Activated CD8-positive, alpha-beta T cell treated with anti-CD3 and anti-CD28 coated beads for 36 hours (primary cell): ENCODE measurements at places on chromosomes 2 and 18. TPM values are rescaled to one million over a fixed set of nuclear protein-coding genes. Genes with fewer than 3 reads are reported as not detected.

GRCh38 chr18:65227970-65228369, 522.8 kb upstream of the CDH7 start:
- no peak for DNase-seq

SPRED2 gene
- total RNA-seq, result 6.7 TPM

CD226 gene
- total RNA-seq, result 41.7 TPM

DNA sequence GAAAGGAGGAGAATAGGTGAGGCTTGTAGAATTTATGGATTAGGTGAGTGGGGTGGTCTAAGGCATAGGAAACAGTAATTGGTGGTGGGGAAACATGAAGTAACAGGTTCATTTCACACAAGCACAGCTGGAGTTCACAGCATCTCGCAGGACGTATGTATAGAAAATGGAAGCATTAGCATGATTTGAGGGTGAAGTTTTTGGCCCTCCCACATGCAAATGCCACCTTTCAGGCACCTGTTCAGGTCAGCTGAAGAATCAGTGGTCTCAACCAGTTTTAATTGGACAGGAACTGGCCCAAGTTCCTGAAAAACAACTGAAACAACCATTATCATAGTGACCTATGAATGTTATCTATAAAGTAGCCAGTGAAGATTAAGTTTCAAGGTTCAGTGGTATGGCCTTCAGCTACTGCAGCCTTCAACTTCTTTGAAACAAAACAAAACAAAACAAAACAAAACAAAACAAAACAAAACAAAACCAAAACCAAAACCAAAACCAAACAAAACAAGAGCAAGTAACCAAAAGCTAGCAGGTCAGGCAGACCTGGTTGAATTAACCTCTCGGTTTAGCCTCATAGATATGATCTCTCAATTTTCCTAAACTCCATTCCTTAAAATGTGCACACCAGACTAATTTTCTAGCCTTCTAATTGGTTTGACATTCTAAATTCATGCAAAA, 102.1 kb upstream of the SPHKAP start:
- DNase-seq, result no peak

ABCB6 gene
- total RNA-seq, result 35.7 TPM

- DNase-seq, result no peak
These were observed 93.6 kb upstream of the UBXN4 start for GRCh38 chr2:135647836-135648579.

PDE1A gene
- total RNA-seq, result not detected

GRCh38 chr18:60862988-60863387, 470.2 kb upstream of the CDH20 start:
- DNase-seq, result no peak

- DNase-seq, result no peak
These were observed 64.0 kb downstream of the NDUFA10 start for GRCh38 chr2:239960929-239961661.

GRCh38 chr2:201420442-201421113, 30.7 kb downstream of the TRAK2 start:
- no peak for DNase-seq

DNA sequence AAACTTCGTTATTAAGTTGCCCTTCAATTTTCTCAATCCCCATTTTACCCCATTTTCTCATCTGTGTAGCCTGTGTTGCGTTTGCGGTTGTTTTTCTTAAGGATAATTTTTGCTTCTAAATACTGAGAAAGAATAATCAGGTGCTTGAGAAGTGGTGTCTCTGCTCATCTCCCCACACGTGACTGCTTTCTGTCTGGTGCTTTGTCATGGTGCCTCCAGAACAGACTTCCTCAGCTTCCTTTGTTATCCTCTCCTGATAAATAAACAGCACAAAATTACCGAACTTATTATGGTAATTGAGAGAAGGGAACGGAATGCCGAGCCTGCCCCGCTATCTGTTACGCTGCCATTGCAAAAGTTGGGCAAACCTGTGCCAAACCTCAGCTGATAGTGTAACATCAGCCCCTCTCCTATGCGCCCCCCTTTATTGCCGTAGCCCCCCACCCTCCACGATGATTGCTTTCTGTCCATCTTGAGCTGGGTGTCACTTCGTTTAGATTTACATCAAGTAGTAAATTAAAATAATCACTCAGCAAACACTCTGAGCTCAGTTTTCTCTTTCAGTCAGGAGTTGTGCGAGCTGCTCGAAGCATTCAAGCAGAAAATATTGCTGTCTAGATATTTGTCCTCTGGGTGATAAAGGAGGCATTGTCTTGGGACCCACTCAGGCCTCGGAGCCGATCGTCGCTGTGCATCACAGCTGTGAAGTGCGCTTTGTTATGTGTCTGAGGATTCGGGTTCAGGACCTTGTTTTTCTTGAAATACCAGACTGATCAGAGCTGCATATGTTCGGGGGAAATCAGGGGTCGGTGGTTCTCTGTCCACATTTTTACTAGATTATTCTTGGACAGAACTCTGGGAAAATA, 1008.5 kb upstream of the FANCL start:
- DNase-seq, result no peak

DNAH6 gene
- 1.3 TPM for total RNA-seq

DNA sequence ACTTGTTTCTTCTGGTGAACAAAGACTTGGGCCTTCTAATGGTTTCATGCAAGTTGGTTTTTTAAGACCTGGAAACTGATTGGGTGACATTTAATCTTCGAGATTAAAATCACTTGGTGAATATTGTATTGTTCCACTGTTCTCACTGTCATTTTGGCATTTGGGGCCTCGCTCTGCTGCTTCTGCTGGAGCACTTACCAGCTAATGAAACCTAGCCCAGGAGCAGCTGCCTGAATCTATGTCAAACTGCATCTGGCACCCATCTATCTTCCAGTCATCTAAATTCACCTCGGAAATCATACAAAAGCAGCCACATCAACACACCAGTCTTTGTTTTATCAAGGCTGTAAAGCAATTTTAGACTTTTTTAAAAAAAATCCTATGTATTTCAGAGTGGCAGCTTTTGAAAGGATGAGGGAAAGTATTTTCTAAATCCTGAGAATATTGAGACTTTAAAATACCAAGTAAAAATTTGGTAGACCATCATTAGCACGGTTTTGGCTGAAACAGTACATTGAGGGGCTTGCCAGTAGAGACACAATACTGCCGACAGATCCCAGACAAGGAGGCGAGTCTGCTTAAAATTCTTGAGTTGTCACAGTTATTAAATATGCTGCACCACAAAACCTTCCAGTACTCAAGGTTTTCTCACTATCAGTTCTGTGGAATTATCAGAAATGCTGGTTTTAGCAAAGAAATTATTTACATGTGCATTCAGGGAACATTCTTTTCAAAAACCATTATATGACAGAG, 26.1 kb upstream of the SERTAD2 start:
- DNase-seq, result peak; percentile 63

- peak; percentile 59 for DNase-seq
These were observed 3.5 kb upstream of the EMILIN1 start for GRCh38 chr2:27074738-27075565.

- no peak for DNase-seq
These were observed 71.5 kb downstream of the RAB31 start for GRCh38 chr18:9779630-9780029.

DNA sequence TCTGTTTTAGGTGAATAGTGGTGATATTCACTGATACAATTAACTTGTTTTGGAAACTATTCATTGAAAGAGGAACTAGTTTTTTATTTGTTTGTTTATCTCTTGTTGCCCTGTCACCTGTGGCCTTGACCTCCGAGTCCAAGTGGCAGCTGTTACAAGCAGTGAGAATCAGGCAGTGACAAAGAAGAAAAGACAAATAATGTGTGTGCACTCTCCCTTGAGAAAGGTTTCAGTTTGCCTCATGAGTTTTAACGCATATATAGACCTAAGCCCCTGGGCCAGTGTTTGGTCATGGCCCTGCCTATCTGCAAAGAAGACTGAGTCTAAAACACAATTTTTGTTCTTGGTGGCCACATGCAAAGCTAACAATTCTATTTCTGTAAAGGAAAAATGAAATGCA, 15.3 kb downstream of the KYNU start:
- DNase-seq, result no peak

DNA sequence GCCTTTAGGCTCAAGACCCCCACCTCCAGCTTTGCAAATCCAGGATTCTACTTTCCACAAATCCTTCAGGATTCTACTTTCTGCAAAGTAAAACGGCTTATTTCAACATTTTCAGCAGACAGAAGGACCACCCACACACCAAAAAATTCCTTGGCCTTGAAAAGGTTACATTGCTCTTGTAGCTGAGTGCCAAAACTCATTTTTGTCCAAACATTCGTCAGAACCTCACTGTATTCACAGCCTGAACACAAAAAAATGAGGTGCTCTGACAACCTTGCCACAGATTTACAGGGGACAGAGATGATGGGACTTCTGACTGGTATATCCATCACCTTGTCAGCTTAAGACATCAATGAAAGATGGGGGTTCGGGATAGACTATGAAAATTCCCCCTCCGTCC, 63.0 kb upstream of the COX7A2L start:
- no peak for DNase-seq

DNA sequence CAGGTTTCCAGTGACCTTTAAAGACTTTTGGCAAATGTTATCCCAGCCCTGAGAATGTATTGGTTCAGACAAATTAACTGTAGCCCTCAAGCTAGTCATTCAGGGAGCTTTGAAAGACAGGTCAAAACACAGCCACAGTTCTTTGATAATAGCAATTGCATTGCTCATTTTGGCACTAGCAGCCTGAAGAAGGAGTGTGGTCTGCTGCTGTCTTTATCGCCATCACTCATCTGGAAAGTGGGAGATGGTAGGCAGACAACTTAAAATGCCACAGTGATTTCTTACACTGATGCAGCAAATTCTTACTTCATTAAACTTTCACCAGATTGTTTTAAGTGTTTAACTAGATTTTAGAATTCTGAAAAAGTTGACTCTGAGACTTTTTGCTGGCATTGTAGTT, 47.2 kb downstream of the DOK6 start:
- DNase-seq, result no peak

RPRD1A gene
- total RNA-seq, result 31.9 TPM

DNA sequence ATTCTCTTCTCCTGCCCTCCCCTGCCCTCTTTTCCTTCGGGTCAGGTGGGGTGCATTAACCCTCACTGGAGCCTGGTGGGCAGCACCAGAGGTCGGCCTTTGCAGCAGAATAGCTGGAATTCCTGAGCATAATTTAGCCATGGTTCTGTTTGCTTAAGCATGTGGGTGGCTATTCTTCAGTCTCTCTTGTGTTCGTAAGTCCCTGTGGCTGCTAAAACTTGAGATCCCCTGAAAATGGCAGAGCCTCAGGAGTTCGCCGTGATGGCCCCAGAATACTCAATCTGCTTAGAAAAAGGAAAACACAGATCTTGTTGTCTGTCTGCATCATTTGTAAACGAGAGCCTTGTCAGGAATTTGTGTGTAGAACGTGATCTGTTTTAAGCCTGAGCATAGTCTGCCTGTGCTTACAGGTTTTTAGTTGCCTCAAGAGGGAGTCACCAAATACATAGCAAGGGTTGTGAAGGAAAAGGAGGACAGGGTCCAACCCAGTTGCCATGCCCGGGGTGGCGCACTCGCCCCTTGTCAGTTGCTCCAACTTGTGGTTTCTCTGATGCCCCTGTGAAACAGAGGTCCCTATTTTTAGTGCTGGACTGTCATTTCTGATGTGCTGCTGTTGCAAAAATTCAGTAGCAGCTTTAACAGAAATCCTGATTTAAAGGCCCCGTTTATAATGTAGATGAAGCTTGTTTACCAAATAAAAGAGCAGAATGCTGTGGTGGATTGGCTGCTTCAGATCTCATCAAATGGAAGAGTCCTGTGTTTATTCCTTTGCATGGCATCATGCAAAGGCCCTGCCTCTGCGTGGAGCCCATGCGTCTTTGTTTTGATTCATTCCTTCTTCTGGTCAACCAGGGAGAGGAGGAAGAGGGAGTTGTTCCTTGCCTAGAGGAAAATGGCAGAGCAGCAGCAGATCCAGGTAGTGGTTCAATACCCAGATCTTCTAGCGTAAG, 74.8 kb downstream of the WDSUB1 start:
- no peak for DNase-seq

- no peak for DNase-seq
These were observed 172.8 kb downstream of the VAPA start for GRCh38 chr18:10086458-10087210.

- no peak for DNase-seq
These were observed 1.1 kb downstream of the CHN1 start for GRCh38 chr2:175003875-175004729.

PFN4 gene
- total RNA-seq, result not detected

- DNase-seq, result no peak
These were observed 72.8 kb upstream of the TTC39C start for GRCh38 chr18:23941791-23942190.

DSG1 gene
- not detected for total RNA-seq

CNDP1 gene
- not detected for total RNA-seq

DNA sequence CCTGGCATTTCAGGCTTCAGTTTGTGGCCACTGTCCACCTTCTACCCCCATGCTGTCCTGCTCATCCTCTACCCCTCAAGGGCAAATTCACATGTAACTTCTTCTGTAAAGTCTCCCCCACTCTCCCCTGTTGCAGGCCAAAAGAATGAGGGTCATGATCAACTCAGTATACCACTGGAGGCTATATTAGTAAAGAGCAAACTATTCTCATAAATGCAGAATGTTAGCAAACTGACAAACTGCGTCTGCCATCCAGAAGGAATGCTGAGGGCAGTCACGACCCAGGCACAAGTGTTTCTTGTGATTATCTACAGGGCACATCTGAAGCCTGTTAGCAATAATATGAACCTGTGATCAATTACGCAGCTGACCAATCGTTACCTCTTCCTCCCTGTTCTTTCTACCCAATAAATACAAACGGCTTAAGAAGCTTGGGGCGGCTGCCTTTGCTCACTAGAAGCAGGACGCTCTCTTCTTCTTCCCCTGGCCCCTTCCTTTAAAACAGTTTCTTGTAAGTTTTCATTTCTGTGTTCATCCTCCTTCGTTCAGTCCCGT, 58.3 kb downstream of the SEPTIN10 start:
- no peak for DNase-seq

TNS1 gene
- total RNA-seq, result 1.8 TPM

TWSG1 gene
- 14.9 TPM for total RNA-seq

AP1S3 gene
- total RNA-seq, result 5.7 TPM

- no peak for DNase-seq
These were observed 10.7 kb upstream of the SULT1C4 start for GRCh38 chr2:108367014-108367413.

DNA sequence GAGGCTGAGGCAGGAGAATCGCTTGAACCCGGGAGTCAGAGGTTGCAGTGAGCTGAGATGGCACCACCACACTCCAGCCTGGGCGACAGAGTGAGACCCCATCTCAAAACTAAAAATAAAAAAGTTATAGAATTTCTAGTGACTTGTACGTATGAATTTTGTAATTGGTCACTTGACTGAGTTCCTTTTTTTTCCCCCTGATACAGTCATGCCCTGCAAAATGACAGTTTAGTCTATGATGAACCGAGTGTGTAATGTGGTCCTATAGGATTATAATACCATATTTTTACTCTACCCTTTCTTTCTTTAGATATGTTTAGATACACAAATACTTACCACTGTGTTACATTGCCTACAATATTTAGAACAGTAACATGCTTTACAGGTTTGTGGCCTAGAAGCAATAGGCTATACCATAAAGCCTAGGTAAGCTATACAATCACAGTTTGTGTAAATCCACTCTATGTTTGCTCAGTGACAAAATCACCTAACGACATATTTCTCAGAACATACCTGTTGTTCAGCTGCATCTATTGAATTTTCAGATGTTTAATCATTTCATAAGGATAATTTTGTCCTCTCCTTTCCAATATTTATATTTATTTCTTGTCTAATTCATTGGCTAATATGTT, 25.4 kb downstream of the SOCS6 start:
- no peak for DNase-seq
